ENCODE measurements at places on chromosomes 16 and 17. TPM values are rescaled to one million over a fixed set of nuclear protein-coding genes. Genes with fewer than 3 reads are reported as not detected.

GRCh38 chr17:48558057-48558830 lies 13.3 kb upstream of the HOXB2 start:
- no peak for ATAC-seq

DNA sequence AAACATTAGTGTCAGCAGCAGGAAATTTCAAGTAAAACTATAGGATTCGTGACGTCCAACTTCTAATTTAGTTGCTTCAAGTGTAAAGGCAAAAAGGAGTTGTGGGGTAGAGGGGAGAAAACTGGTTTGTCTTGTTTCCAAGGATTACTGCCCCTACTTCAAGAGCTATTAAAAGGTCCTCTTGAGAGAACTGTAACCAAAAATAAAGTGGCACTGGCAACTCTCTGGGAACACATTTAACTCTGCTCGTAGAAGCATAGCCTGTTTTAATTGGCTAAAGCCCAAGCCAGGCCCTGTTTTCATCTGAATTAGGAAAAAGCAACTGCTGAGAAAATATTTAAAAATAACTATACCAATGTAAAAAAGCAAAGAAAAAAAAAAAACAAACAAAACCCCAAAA lies 51.8 kb upstream of the AKAP1 start:
- ATAC-seq: no peak

- ATAC-seq: peak; percentile 38
Observed at GRCh38 chr17:61218438-61218837, 181.2 kb upstream of the TBX2 start.

DNA sequence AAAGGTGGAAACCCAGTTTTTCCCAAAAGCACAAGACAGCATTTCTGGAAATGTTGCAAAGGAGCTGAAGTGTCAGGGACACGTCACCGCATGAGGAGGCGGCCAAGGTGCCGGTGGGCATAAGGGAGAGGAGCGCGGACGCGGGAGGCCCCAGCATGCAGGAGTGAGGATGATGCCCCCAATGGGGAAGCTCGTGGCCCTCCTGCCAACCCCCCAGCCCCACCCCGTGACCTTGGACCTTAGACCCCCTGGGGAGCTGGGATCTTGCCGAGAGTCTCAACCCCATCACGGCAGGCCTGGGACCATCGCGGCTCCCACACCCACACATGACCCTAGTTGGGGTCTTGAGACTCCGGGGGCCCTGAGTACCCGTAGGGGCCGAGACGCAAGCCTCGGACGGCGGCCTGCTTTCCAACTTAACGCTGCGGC lies 119.4 kb upstream of the METRNL start:
- no peak for ATAC-seq

SLC47A1 gene
- 0.58 TPM for total RNA-seq

ACSM5 gene
- not detected for total RNA-seq

GRCh38 chr16:23164736-23165135 lies 15.5 kb upstream of the USP31 start:
- ATAC-seq: no peak

C16orf95 gene
- total RNA-seq: 8.2 TPM

DNA sequence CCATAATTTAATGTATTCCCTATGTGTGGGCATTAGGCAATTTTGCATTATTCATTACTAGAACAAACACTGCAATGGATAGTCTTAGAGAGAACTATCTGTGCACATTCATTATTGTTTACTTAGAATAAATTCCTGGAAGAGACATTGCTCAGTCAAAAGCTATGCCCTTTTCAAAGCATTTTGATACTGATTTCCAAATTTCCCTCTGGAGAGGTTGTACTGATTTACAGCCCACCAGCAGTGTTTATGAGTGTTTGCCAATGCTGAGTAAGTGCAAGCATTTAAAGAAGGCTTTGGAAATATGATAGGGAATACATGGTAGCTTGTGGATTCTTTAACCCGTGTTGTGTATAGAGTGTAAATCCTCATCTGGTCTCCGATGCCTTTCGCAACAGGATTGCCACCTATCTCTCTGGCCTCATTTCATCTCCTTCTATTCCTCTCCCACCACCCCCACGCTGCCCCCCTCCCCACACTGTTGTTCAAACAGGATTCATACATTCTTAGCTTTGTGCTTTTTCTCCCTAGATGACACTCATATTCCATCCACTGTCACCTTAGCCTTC lies 33.4 kb upstream of the MMD start:
- no peak for ATAC-seq

- no peak for ATAC-seq
Observed at GRCh38 chr17:39200957-39201510, 951 bp downstream of the RPL19 start.

GRCh38 chr17:29252101-29252791 lies 5.6 kb downstream of the CRYBA1 start:
- no peak for ATAC-seq

All from activated T-helper 17 cell treated with anti-CD3 and anti-CD28 coated beads, Interleukin-2, amount 50 U/mL, for 72 hours (primary cell).